Peyer's patch (tissue), 4 donors: ENCODE measurements at places on chromosomes 6 and 20. TPM values are rescaled to one million over a fixed set of nuclear protein-coding genes. Genes with fewer than 3 reads are reported as not detected.

MOG gene
- not detected for total RNA-seq

ACTL10 gene
- 3.1 TPM for total RNA-seq

KAT14 gene
- 22.5 TPM for total RNA-seq

DNA sequence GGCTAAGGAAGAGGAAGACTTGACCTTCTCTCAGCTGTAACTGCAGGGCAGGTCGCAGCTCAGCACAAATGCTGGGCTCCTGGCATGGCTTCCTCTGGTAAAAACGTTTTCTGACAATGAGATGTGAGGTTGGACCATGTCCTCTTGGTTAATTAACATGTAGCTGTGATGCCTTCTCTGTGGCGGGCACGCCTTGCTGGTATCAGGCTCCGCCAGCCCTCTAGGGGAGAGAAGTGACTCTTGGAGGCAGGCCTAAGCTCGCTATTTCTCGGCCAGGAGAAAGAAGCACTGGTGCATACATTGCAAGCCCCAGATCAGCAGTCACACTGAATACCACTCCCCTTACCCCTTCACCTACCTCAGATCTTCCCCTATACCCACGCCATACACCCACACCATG, 65.0 kb downstream of the QRSL1 start:
- H3K27me3 ChIP-seq: no peaks in the 10 kb centered on the region
- H3K27ac ChIP-seq: no peak overlapping the region
- H3K36me3 ChIP-seq: no peaks in the 10 kb centered on the region
- H3K4me1 ChIP-seq: no peaks in the 10 kb centered on the region
- DNase-seq: no peak

DNA sequence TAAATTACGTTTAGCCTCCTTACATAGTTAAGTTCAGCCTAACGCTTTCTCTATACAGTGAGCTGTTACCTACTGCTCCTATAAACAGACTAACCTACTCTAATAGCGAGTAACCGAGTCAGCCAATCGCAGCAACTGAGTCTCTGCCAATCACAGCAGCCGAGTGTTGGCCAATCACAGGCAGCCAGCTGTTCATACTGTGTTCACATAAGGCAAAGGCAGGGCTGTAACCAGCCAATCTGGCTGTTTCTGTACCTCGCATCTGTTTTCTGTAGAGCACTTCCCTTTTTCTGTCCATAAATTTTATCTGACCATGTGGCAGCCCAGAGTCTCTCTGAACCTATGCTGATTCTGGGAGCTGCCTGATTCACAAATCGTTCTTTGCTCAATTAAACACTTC, 263.9 kb upstream of the JARID2 start:
- no peak overlapping the region for H3K27ac ChIP-seq
- DNase-seq: no peak
- H3K4me1 ChIP-seq: no peaks in the 10 kb centered on the region
- no peaks in the 10 kb centered on the region for H3K36me3 ChIP-seq
- no peak overlapping the region for H3K4me3 ChIP-seq
- no peaks in the 10 kb centered on the region for H3K27me3 ChIP-seq

GRCh38 chr6:28586962-28587745, 61.5 kb downstream of the GPX5 start:
- H3K36me3 ChIP-seq: no peaks in the 10 kb centered on the region
- H3K4me1 ChIP-seq: no peaks in the 10 kb centered on the region
- peak overlapping the region; percentile 60 for H3K4me3 ChIP-seq
- no peak overlapping the region for H3K27ac ChIP-seq

GRCh38 chr20:34622821-34623451, 54.0 kb downstream of the PIGU start:
- H3K27me3 ChIP-seq: no peaks in the 10 kb centered on the region
- H3K4me3 ChIP-seq: no peak overlapping the region
- H3K27ac ChIP-seq: no peak overlapping the region
- no peaks in the 10 kb centered on the region for H3K4me1 ChIP-seq

DNA sequence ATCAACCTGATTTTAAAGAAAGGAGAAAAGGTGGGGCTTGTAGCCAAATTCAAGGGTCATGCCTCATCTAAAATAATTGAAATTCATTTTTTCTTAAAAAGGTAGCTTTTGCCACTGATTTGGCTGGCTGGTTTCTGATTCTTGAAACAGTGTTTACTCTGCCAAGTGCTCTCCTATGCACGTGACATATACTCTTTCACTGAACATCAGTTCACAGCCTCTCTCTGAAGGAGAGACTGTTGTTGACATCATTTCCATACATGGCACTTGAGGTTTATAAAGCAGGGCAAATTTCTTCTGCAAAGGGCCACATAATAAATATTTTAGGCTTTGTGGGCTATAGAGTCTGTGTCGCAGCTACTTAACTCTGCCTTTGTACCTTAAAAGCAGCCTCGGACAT, 40.4 kb upstream of the DOK5 start:
- H3K36me3 ChIP-seq: no peaks in the 10 kb centered on the region
- no peaks in the 10 kb centered on the region for H3K4me1 ChIP-seq
- DNase-seq: no peak
- H3K27ac ChIP-seq: no peak overlapping the region
- no peaks in the 10 kb centered on the region for H3K27me3 ChIP-seq

- DNase-seq: no peak
- no peaks in the 10 kb centered on the region for H3K27me3 ChIP-seq
- no peak overlapping the region for H3K4me3 ChIP-seq
- no peaks in the 10 kb centered on the region for H3K4me1 ChIP-seq
- H3K27ac ChIP-seq: no peak overlapping the region
- no peaks in the 10 kb centered on the region for H3K36me3 ChIP-seq
Measured at GRCh38 chr6:14713966-14714631, 531.8 kb upstream of the JARID2 start.
